Stimulated activated CD4-positive, alpha-beta T cell treated with anti-CD3 and anti-CD28 coated beads, Interleukin-2, amount 100 ng/mL, for 24 hours (primary cell): ENCODE measurements at places on chromosomes 2 and 18.

DNA sequence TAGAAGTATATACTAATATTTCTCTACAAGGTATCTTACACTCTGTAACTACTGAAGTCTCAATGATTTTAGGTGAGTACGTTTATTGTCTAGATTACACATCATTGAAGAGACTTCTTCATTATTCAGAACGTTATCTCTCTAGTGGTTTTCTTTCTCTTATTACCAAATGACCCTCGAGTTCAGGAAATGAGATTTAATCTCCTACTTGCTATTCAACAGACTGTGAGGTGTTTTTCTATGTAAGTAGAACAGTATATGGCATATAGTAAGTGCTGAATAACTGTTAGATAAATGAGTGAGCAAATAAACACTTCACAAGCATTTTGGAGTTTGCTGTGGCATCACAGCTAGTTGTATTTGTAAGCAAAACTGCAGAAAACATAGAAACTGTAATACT lies 947.2 kb upstream of the SLC39A10 start:
- no peak for DNase-seq

DNA sequence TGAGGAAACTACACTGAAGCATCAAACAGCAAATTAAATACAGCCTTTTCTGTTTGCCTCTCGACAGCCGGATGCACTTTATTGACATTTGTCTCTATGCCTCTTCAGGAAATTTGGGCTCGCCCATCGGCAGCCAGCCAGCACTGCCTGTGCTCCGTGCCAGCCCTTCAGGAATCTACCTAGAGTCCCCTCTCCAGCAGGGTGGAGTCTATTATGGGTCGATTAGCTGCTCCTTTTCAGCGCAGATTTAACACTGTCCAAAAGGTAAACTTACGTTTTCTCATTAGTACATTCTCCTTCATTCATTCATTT lies 91.5 kb downstream of the MYCN start:
- DNase-seq: no peak

- DNase-seq: peak; percentile 40
Measured at GRCh38 chr2:207223051-207223450, 57.3 kb upstream of the KLF7 start.

GRCh38 chr2:227025510-227025909 lies 138.5 kb downstream of the COL4A4 start:
- DNase-seq: no peak

DNA sequence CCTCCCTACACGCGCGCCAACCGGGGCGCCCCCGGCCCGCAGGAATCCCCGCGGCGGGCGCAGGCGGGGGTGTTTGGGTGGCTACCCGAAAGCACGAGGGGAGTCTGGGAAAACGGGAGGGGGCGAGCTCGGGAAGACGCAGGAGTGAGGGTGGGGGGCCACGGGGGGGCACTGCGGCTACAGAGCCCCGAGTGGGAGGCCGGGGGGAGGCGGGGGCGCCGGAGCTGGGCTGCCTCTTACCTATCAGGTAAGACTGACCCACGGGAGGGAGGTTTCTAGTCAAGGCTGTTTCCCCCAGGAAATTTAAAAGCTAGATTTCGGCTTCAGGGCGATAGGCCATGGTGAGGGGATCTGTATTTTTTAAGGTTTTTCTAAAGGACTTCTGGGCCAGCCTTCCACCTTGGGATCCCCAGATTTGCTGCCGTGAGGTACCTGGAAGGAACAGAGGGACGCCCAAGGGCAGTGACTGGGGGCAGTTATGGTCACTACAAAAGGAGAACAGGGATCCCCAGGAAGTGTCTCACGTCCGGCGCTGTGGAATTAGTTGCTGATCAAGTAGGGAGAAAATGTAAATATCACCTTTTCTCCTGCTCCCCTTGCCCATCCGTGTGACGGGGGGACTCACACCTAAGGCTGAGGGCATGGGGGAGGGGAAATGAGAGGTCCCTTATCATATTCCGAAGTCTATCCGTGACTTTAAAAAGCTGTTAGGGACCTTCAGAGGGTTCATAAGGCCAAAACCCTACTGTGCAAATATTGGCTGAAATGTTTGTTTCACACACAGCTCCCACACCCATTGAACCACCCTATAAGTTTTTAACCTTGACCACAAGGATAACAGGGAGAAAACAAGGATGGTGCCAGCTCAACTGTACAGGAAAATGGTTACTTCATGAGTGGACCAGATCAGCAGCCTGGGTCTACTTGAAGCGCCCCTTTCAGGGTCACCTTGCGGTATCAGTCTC lies 638 bp upstream of the IRS1 start:
- DNase-seq: no peak

GRCh38 chr2:128286011-128286721 lies 32.5 kb downstream of the HS6ST1 start:
- no peak for DNase-seq

DNA sequence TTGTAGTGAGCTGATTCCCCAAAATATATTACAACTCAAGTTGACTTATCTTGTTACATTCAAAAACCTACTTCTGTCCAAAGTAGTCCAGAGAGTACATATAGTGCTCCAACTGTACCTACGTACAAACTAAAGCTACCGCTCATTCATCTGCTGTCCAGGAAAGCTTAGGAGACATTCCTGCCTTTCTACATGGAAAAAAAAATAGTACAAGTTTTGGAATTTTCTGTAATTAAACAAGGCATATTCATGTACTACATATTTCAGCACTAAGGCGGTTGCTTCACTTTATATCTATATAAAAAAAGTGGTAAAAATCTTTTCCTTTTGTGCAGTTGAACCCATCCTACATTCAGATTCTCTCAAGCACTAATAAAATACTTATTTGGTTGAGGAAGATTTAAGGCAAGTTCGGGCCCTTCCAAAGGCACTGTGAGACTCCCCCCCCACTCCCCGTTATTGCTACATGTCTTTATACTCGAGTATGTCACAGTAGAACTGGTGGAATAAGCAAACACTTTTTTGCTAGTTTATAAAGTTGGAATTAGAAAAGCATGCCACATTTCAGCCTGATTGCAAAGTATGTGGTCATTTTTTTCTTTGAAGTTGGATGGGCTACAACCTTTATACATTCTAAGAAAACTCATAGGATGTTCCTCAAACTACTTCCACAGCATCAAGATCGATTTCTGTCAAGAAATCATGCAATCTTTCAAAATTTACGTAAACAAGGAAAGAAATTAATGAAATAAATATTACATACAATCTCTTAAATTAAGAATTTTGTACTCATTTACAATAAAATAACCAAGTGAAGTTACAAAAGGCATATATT lies 3.7 kb downstream of the ZFP36L2 start:
- no peak for DNase-seq

DNA sequence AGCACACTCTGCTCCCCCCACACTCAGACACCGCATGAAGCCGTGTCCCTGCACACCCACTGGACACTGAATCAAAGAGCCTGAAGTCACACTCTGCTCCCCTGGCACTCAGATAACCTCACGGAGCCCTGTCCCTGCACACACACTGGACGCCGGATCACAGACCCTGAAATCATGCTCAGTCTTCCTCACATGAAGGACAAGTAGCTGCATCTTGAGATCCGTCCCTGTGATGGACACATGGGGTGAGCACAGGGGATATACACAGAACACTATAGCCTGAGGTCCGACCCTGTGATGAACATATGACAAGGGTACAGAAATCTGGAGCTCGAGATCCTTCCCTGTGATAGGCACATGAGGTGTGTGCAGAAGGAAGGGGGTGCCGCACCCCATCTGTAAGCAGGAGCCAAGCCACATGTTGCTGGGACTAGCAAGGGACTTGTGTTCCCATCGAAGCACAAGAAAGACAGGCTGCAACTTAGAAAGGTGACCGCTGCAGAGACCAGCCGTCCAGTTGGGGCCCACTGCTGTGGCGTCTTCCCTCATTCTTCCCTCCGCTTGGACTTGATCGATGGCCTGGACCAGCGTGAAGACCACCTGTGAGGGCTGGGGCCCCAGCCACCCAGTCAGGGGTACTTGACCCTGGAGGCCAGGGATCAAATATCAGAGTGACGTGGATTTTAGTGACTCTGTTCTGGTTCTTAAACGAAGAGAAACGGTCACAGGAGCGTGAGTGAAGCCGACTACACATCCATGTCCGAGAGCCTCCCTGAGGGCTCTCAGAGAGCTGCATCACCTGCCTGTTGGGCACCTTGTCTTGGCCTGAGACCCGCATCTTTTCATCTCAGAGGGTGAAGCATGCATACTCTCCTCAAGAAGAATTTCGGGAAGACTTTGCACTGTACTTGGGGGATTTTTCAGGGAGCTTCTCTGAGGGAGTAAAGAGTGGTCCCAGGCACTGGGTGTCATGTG lies 391.7 kb upstream of the SALL3 start:
- DNase-seq: no peak

GRCh38 chr2:62437785-62438184 lies 68.2 kb downstream of the TMEM17 start:
- no peak for DNase-seq

DNA sequence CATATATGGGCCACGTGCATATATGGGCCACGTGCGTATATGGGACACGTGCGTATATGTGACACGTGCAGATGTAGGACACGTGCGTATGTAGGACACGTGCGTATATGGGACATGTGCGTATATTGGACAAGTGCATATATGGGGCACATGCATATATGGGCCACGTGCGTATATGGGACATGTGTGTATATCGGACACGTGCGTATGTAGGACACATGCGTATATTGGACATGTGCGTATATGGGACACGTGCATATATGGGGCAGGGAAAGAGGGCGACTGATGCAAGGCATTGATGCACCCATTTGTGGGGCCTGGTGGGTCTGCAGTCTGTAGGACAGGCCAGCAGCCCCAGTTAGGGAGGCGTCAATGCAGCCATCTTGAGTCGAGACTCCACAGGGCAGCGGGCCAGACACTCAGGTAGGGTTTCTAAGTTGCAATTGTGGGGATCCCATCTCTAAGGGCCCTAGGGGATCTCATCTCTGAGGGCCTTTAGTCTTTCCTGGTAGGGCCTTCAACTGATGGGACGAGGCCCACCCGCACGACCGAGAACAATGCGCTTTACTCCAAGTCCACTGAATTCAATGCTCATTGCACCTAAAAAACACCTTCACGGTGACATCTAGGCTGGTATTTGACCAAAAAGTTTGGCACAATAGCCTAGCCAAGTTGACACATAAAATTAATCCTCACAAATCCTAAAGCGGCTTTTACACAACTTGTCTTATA lies 92.3 kb upstream of the ZNF516 start:
- no peak for DNase-seq

DNA sequence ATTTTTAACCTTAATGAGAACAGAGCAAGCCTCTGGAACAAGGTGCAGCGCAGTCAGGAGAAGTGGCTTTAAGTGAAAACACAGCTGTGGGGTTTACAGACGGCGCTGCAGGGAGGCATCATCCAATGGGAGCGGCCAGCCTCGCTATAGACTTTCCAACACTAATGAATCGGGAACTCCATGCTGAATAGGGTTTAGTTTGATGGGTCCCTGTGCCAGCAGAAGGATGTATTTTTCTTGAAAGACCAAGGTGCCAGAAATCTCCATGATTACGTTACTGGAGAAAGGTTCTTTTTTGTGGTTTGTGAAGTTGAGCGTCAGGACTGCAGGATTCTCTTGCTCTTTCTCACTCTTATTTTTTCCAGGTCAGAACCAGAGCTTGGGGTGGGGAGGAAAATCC lies 87.9 kb upstream of the ALPP start:
- DNase-seq: no peak

- DNase-seq: no peak
Measured at GRCh38 chr18:62037989-62038778, 145.4 kb upstream of the RNF152 start.

DNA sequence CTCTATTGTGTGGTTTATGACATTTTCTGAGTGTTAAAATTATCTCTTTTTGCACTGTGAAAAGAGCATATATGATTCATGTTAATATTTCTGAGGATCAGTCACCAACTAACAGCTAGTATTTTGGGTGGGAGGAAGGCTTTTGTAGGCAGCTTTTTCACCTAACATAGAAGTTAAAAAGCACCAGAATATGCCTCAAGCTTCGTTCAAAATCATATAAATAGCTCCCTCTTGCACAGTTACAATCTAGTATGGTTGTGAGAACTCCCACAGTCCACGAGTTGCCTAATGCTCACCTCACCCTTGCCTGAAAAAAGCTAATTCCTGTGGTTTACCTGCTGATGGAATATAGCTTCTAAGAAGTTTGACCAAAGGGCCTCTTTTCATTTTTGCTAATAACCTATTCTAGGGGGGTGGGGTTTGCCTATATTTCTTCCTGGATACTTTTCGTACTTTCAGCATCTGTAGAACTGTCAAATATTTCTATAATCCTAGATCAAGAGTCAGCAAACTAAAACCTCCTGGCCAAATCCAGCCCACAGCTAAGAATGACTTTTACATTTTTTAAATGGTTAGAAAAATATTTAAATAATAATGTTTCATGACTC lies 167.1 kb upstream of the FOSL2 start:
- DNase-seq: no peak

DNA sequence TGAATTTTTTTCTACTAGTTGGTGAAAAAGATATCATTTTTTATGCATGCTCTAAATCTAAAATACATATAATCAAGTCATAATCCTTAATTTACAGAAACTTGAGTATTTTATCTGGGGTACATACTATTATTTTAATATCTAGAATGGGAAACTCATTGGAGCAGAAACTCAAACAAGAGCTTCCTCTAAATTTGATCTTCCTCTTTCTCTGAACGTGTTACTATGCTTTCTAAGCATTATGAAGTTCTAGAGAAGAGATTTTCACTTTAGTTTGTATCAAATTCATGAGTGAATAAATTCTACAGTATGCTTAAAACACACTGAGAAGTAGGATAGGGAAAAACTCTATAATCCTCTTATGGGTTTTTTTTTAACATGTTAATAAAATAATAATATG lies 20.6 kb upstream of the SLC38A11 start:
- no peak for DNase-seq
